ENCODE measurements at places on chromosomes 5 and 9.

DNA sequence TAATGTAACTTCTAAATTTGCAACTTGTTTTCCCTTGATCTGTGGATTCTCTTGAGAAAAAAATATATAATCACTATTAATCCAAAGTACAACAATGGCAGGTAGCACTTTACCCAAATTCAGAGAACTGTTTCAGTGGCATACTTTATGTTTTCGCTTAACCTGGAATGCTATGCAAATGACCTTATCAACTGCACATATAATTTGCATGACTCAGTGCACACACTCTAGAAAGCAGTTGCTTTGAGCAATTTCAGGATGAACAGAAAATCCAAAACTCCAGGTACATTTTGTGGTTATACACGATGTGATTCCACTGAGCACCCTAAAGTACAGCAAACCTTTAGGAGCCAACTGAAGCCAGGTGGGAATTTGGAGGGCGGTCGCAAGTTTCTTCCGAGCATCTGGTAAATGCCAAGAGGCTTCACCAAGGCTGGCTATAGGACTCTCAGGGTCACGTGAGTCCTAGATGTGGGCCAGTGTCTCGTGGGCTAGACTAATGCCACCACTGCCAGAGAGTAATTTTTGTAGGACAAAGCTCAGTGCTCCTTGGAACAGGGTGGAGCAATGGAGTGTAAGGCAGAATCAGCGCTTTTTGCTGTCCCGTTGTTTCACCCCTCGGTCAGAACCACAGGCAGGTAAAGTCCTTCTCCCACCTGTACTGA is 37.3 kb downstream of the DMGDH start:
- no peak for DNase-seq

GRCh38 chr9:9612270-9612669 is 1000.5 kb downstream of the PTPRD start:
- DNase-seq: no peak

DNA sequence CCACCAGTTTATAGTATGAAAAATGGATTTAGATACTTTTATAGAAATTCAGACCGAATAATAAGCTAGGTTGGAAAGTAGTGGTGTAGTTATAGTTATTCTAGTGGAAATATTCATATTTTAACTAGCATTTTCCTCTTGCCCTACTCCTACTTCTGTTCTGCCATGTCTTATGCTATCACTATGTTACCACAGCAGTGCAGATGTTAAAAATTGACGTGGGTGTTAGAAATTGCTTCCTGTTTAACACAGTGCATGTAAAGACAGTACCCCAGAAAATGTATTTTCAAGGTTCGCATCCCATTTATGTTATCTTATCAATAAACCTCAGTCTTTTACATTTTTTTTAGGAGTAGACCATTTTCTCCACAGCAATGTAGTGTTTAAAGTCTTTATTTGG is 774.2 kb upstream of the CDH10 start:
- DNase-seq: no peak

- DNase-seq: no peak
Observed at GRCh38 chr5:151550146-151550545, 41.0 kb downstream of the FAT2 start.

GRCh38 chr9:123305879-123306278 is 37.5 kb upstream of the STRBP start:
- DNase-seq: no peak

GRCh38 chr9:116646661-116647514 is 40.2 kb upstream of the TRIM32 start:
- DNase-seq: peak; percentile 56

- DNase-seq: no peak
Observed at GRCh38 chr5:6446042-6446441, 2.6 kb upstream of the UBE2QL1 start.

DNA sequence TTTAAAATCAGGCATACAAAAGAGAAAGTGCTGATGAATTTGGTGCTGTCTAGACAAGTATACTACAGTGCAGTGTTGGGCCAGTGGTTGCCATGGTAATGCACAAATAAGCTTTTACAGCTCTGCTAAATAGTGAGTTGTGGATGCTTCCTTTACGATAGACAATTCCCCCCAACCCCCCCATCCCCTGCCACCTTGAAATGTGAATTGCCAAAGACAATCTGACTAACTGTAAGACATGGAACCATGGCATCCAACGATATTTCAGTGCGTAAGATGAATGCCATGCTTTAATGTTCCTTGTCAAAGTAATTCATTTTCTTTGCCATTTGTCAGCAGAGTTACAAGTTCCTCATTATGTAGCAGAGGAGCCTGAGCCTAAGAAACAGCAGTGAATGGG is 91.5 kb upstream of the NREP start:
- DNase-seq: no peak

GRCh38 chr9:117480253-117480652 is 65.4 kb upstream of the ASTN2 start:
- peak; percentile 73 for DNase-seq

- no peak for DNase-seq
Observed at GRCh38 chr5:57828221-57828620, 345.6 kb upstream of the ACTBL2 start.

- DNase-seq: no peak
Observed at GRCh38 chr9:110143950-110144545, 63.9 kb downstream of the C9orf152 start.

GRCh38 chr9:99803694-99804093 is 18.0 kb upstream of the NR4A3 start:
- DNase-seq: no peak

DNA sequence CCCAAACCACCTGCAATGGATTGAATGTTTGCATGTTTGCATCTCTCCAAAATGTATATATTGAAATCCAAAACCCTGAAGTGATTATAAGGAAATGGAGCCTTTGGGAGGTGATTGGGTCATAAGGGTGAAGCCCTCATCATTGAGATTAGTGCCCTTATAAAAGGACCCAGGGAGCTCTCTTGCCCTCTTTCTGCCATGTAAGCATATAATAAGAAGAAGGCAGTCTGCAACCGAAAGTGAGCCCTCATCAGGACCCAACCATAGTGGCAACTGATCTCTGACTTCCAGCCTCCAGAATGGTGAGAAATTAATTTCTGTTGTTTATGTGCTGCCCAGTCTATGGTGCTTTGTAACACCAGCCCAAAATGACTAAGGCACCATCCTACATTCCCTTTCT is 115.7 kb upstream of the EFNA5 start:
- DNase-seq: no peak

DNA sequence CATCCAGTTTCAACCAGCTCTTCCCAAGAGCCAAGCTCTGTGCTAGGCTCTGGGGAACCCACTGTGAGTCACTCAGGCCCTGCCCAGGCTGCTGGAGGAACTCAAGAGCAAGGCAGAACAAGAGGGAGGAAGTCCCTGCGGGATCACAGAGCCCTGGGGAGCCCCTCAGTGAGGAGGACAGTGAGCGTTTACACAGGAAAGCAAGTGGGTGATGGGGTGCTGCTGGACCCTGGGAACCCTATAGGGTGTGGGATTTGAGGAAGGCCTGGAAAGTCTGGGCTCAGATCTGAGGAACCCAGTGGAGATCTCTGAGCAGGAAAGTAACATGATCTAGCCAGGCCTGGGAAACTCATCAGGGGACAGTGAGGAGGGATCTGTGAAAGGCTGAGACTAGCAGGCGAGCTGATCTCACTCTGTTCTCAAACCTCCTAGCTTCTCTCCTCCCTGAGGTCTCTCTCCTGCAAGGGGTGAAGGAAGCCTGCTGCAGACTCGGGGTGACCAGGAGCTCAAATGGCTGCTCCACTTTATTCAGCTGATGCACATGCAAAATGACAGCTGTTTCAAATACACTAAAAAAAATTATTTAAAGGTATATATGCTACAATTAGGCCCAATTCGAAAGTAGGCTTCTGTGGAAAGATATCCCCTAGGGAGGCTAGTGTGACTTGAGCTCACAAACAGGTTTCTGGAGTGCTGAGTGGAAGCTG is 70.0 kb downstream of the SHB start:
- DNase-seq: no peak

- DNase-seq: no peak
Observed at GRCh38 chr9:87567983-87568382, 70.3 kb downstream of the DAPK1 start.

GRCh38 chr5:132498152-132498551 is 7.6 kb upstream of the IRF1 start:
- DNase-seq: no peak

- no peak for DNase-seq
Observed at GRCh38 chr5:106759581-106759980, 911.2 kb downstream of the EFNA5 start.

DNA sequence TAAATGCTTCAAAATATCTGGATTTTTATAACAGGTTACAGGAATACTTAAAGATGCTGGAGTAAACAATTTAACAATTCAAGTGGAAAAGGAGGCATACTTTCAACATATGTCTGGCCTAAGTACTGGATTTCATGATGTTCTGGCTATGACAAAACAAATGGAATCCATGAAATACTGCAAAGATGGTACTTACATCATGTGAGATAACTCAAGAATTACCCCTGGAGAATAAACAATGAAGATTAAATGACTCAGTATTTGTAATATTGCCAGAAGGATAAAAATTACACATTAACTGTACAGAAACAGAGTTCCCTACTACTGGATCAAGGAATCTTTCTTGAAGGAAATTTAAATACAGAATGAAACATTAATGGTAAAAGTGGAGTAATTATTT is 35.6 kb downstream of the SLC30A5 start:
- peak; percentile 16 for DNase-seq

DNA sequence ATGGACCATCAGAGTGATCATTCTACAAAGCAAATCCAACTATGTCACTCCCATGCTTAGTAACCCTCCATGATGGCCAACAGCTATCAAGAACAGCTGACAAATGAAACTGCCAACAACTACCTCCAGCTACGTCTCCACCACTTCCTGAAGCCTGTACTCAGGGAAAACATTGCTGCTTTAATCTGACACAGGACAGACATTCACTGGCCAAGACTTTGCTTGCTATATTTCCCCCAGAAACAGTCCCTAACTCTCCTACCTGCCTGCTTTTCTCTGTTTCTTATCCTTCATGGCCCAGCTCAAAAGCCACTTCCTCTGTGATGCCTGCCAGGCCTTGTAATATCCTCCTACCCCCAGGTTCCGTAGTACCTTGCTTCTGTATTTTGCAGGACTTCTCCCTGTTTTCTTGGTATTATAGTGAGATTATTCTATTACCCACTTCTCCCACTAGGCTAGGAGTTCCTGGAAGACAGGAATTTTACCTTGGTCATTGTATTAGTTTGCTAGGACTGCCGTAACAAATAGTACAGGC is 14.7 kb upstream of the RAB14 start:
- no peak for DNase-seq

- no peak for DNase-seq
Observed at GRCh38 chr9:7979611-7980010, 180.0 kb upstream of the DMAC1 start.

DNA sequence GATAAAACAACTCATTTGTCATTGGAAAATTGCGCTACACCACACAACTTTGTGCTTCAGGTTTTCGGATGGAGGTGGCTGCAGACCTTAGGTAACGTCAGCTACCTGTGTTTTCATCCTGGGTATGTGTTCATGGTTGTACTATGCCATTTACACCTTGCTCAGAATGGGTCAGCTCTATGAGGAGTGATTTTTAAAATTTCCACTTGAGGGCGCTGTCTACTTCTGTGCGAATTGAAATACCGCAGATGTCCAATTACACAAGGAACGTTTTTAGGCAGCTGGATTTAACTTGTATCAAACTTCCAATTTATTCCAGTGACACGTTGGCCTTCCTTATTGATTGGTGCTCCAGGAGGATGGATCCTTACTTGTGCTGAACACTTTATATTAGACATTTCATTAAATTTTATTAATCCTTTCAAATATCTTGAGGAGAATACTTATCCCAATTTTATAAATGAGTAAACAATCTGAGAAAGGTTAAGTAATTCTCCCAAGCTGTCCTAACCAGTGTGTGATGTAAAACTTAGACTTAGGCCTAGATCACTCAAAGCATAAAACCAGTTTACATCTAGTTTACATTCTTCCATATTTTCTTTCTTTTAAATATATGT is 23.4 kb downstream of the DMRTA1 start:
- peak; percentile 14 for DNase-seq

- no peak for DNase-seq
Observed at GRCh38 chr5:134948911-134949310, 18.8 kb upstream of the CATSPER3 start.

All from foreskin melanocyte (primary cell).